ENCODE measurements at places on chromosomes 16 and 17.

- DNase-seq, result no peak
Observed at GRCh38 chr17:6160911-6161855, 91.0 kb downstream of the WSCD1 start.

DNA sequence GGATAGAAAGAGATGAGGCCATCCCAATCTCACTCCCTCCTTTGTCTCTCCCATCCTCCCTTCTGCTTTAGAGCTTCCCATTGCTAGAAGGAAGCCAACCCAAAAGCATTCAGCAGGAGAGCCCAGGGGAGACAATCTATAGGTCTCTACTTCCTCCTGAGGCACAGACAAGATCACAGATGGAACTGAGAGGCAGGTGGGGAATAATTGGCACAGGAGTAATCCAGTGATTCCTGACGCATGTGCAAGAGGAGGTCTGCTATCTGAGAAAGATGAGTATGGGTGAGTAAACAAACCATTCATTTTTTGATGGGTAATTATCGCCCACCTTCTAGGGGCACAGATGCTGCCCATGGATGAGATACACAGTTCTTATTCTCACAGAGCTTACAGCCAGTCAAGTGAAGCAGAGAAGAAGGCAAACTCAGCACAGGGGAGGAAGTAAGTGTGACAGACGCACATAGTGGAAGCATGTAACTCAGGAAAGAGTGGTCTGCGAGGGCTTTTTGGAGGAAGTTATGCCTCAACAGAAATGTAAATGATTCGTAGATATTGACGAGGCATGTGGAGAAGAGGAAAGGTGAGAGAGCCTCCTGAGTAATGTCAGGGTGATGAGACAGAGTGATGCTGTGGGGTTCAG, 88.9 kb upstream of the HLF start:
- DNase-seq, result no peak

DNA sequence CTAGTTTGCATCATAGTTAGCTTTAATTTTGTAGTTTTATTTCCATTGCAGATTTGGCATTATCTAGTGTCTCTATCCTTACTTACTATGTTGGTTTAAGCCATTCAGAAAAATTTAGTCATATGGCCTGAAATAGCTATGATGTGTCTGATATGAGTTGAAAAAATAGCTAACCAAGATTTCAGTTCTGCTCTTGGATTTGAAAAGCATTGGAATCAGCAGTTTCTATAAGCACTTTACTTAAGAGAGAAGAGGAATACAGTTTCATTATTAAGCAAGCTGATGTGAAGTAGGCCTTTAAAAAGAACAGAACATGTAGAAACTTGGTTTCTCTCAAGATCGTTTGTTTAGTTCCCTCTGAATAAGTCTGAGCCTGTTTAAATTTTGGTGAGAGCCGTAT, 25.9 kb downstream of the LPCAT2 start:
- no peak for DNase-seq

DNA sequence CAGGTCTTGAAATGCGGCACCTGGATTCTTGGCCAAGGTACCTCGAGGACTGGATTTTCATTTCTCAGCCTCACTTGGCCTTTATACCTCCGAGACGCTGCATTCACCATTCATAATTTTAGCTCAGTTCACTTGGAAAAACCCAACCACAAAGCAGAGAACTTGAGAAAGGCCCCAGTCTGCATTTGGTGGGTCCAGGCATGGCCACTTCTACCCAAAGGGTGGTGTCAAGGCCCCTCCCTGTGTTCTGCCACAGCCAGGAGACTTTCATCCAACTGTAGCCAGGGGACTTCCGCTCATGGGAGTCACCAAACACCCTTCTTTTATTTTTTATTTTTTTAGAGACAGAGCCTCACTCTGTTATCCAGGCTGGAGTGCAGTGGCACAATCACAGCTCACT, 14.7 kb upstream of the TVP23A start:
- no peak for DNase-seq

- DNase-seq, result no peak
Observed at GRCh38 chr16:57406881-57407280, 2.3 kb downstream of the CCL17 start.

DNA sequence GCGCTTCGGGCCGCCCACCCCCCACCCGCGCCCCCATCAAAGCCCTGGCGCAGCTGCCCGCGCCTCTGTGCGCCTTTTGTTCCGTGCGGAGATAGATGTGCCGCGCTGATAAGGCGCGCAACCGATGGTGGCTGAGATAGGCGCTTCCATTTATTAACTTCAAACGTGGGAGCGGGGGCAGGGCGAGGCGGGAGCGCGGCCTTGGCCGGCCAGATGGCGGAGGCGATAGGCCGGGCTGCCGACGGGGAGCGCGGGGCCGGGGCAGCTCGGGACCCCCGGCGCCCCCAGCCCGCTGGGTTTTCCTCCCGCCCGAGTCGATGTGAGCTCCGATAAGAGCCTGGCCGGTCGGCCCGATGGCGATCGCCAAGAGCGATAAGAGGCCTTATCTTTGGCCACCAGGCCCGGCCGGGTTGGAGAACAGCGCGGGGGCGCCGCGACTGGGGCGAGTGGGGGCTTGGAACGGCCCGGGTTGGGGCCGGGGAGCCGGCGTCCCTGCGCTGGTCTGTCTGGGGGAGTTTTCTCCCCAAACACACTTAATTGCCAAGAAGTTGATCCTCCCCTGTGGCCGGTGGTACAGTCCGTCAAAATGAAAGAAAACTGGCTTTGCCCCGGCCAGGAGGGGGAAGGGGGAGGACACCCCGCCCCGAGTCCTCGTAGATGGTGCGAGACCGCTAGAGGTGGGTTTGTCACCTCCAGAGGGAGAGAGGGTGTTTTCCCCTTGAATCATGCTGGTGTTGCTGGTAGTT, 2.7 kb downstream of the ZFPM1 start:
- no peak for DNase-seq

DNA sequence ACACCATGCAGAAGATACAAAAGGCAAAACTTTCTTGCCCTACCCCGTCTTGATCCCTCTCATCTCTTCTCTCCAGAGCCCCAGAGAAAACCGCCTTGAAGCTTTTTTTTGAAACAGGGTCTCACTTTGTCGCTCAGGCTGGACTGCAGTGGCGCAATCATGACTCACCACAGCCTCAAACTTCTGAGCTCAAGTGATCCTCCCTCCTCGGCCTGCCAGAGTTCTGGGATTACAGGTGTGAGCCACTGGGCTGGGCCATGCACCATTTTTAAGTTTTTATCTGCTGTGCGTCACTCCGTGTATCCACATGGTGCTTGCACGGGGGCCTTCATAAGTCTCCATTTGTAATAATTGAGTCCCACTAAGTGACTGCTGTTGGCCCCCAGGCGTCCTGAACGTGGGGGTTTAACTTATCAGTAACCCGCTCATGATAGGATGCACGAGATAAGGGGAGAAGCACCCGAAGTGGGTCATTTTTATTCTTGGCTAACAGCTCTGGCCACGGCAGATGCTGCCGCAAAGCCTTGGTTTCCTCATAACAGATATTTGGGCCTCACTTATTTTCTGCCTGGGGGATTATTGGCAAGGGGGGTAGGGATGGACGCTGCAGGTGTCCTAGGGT, 8.6 kb downstream of the DNAH17 start:
- DNase-seq, result no peak

DNA sequence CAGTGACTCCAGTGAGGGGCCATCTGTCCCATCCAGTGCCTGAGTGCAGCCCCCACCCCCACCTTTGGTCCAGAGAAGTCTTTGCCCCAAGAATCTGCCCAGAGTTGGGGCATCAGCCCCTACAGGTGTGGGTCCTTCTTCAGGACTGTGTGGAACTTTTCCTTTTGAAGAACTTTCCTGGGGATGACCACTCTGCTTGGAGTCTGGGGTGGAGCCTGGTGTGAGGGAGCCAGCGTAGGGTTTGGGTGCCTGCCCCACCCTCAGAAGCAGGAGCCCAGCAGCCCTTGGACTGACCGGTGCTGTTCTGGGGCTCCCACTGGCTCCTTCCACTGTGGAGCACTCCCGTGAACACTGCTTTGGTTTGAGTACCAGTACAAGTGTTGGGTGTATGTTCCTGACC, 19.3 kb downstream of the MPRIP start:
- no peak for DNase-seq

DNA sequence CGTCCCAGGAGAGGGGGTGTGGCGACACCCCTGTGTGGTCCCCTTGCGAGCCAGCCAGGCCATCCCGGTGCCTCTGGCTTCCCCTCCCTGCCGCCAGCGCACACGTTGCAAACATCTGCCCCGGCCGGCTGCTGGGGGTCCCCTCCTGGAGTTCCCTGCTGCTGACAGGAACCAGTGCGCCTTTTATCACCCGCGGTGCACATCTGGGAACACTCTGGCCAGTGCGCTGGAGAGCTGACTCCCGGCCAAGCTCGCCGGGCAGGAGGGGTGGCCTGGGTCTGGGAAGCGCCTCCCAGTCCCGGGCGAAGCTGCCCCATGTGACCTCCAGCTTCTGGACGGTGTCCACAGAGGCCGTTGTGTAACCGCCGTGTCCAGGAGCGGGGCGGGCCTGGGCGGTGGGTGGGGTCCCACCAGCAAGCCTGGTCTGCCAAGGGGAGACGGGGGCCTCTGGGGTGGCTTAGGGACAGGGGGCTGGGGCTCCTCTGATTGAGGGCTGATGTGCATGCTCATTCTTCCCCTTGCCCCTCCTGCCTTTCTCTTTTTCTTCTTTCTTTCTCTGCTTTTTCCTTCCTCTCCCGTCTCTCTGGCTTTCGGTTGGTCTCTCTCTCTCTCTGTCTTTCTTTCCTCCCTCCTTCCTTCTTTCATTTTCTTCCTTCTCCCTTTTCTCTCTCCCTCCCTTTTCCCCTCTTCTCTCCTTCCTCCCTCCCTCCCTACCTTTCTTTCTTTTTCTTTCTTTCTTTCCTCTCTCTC, 25.2 kb upstream of the CIBAR2 start:
- no peak for DNase-seq

DNA sequence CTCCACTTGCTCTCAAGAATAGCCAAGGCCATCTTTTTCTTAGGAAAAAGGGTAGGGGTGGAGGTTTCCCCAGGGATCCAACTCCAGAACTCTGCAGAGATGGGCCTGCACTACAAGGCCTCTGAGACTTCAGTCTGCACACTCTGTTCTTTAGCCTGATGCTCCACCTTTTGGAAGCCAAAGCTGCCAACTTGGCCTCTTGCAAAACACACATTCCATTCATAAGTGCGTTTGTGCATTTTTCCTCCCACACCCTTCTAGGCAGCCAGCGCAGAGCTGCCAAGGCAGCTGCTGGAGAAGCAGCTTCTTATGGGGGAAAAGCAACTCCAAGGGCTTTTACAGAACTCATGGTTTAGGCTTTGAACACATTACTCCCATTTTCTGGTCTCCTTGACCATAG, 45.3 kb downstream of the REXO5 start:
- no peak for DNase-seq

DNA sequence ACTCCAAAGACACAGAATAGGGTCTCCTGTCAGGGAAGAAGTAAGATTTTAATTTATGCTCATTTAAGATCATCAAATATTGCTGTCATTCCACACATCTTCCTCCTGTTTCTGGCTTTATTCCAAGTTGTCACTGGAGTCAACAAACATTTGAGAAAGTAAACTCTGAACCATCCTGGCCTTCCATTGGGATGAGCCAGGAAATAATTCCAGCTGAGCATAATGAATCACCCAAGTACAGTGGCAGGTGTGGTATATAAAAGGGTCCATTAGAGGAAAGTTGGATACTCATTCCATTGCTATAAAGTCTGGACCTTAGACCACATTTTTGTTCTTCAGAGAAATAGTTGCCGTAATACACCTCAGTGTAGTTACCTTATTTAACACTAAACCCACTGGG, 246.1 kb downstream of the SLC39A11 start:
- no peak for DNase-seq

GRCh38 chr17:75476752-75477489, 20.5 kb downstream of the TMEM94 start:
- DNase-seq, result no peak

DNA sequence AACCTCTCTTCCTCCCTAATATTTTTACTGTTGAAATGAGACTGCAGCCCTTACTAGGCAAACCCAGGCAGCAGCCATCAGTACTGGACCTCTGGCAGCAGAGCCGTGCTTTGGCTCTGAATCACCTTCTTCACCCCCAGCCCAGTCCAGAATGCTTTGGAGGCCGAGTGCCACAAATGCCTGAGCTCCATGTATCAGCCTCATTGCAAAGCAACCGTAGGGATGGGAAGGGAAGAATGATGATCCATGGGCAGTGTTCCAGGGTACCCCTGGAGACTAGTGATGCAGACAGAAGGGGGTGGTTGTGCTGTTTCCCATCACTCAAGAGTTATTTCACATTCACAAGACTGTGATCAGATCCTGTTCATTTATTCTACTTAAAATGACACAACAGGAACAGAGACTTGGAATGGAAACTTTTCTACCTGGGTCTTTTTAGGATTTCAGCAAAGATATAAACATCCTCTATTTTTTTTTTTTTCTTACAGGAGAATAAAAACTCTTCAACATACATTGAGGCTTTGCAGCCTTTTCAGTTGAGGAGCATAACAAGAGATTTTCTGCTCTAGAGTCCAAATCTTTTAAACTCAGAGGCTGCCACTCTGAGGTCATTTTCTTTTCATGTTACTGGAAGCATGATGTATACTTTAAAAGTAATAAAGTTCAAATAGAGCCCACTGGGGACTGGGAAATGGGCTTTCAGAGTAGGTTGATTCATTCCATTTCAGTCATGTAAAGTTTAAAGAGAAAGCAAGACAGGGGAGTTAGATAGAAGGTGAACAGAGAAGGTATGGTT, 138.3 kb downstream of the KCNJ2 start:
- DNase-seq, result no peak

DNA sequence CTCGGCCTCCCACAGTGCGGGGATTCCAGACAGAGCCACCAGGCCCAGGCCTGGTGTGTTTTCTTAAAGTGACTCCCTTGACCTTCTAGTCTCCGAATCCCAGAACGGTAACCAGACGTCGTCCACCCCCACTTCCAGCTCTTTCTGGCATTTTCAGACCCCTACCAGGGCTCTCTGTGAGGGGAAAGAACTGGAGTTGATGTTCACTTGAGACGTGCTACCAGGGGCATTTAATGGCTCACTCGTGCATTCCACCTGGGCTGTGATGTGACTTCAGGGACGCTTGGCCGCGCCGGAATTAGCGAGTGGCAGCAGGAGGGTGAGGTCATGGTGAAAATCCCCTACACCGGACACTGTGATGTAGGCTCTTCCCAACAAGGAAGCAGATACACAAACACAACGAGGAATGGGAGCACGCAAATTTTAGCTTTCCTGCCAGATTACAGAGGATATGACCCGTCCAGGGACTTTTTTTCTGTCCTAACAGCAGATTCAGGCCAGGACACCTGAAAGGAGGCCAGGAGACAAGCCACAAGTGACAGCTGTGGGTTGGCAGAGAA, 1.1 kb upstream of the GNA13 start:
- no peak for DNase-seq

GRCh38 chr17:82375359-82376041, 3.9 kb downstream of the UTS2R start:
- no peak for DNase-seq

DNA sequence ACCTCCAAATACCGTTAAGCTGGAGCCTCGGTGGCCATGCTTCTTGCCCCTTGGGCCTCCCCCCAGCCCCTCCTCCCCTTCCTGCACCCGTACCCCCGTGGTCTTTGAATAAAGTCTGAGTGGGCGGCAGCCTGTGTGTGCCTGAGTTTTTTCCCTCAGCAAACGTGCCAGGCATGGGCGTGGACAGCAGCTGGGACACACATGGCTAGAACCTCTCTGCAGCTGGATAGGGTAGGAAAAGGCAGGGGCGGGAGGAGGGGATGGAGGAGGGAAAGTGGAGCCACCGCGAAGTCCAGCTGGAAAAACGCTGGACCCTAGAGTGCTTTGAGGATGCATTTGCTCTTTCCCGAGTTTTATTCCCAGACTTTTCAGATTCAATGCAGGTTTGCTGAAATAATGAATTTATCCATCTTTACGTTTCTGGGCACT, 928 bp downstream of the HBA1 start:
- no peak for DNase-seq

- DNase-seq, result no peak
Observed at GRCh38 chr17:74639704-74640151, 16.2 kb upstream of the CD300E start.

Measured in NCI-H1930 (cell line).